ENCODE measurements at places on chromosomes 7 and 10.

- DNase-seq, result no peak
These were observed 141.2 kb upstream of the ABCB5 start for GRCh38 chr7:20474249-20474648.

- DNase-seq, result no peak
These were observed 173.3 kb downstream of the SLC16A9 start for GRCh38 chr10:59536167-59537014.

DNA sequence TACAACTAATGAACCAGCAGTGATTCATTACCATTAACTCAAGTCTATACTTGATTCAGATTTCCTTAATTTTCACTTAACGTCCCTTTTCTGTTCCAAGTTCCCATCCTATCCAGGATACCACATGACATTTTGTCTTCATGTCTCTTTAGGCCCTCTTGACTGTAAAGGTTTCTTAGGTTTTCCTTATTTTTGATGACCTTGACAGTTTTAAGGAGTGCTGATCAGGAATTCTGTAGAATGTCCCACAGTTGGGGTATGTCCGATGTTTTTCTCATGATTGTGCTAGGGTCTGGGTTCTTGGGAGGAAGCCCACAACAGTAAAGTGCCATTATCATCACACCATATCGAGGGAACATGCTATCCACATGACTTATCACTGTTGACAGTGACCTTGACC lies 162.7 kb downstream of the PTPN20 start:
- DNase-seq, result no peak

GRCh38 chr10:5502061-5502521 lies 2.7 kb upstream of the CALML5 start:
- DNase-seq, result no peak

DNA sequence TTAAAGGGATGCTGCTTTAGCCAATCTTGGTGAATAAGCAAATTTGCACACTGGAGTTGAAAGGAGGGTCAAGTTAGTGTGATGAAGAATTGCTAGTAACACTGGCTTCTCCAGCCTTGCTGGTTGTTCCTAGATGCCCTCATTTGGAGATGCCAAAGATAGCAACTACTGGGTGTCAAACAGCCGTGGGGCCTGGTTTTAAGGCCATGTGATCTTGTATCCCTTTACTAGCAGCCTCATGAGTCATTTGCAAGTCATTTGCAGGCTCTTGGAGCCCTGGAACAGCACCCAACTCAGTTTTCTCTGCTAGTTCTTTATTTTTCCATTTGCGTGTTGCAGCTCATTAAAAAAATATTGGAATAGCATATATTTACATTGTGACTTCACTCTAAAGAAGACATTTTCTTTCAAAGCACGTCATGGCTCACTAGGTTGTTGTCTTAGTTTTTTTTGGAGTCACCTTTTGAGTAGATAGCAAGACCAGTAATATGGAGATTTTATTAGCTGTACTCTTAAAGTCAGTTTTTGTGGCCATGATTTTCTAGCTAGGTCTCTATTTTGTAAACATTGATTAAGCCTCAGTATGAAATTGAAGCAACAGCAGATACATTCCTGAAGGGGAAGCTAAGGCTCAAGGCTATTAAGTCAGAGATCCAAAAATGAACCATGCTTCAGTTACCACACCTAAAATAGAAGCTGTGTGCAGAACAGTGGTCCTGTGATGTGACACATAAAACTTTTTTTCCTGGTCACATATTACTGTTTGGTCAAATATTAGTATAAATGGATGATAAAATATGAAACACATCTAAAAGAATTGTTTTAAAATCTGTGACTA lies 1.3 kb downstream of the LSMEM1 start:
- no peak for DNase-seq
